ENCODE measurements at places on chromosomes 6 and 20. TPM values are rescaled to one million over a fixed set of nuclear protein-coding genes. Genes with fewer than 3 reads are reported as not detected.
A peak's percentile ranks its signal among the peaks of the same experiment; 100 is the strongest.

- DNase-seq, result no peak
Measured at GRCh38 chr6:45896783-45897441, 118.7 kb downstream of the CLIC5 start.

- no peak for DNase-seq
Measured at GRCh38 chr20:58877976-58878360, 25.5 kb downstream of the GNAS start.

DNA sequence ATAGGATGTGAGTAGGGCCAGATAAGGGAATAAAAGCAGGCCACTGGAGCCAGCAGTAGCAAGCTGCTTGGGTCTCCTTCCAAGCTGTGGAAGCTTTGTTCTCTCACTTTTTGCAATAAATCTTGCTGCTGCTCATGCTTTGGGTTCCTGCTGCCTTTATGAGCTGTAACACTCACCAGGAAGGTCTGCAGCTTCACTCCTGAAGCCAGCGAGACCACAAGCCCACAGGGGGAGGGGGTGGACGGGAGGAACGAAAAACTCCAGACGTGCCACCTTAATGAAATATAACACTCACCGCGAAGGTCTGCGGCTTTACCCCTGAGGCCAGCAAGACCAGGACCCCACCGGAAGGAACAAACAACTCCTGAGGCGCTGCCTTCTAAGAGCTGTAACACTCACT is 1324.4 kb upstream of the EYS start:
- DNase-seq, result no peak

DNA sequence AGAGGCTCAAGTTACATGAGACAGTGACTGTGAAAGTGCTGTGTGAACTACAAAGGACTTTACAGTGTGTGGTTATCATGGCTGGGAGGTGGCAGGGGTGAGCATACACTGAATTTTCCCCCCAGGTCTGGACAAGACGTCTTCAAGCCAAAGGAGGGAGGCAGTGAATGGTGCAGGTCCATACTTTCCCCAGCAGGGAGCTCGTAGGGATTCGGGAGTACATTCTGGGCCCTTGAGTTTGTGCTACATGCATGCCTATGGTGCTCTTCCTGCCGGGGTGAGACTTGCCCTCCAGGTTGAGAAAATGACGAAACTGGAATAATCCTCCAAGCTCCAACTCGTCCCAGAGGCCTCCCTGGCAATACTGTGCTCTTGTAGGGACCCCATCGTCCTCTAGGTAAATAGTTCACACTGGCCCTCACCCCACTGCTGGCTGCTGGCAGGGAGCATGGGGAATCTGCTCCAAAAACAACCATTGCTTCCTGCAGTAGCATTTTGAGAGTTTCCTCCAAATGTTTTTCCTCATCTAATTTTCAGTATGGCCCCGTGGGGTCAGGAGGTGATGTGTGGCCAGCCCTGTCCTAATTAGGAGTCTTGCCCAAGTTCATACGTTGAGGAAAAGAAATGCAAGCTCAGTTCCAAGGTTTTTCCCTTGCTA is 57.6 kb downstream of the ZNF831 start:
- no peak for DNase-seq

GRCh38 chr6:50952092-50952907 is 133.6 kb downstream of the TFAP2B start:
- DNase-seq, result no peak

- no peak for DNase-seq
Measured at GRCh38 chr6:1972962-1973361, 272.4 kb downstream of the GMDS start.

GRCh38 chr6:41492261-41492891 is 53.8 kb upstream of the FOXP4 start:
- no peak for DNase-seq

GRCh38 chr6:36546308-36546919 is 865 bp downstream of the STK38 start:
- no peak for DNase-seq

DNA sequence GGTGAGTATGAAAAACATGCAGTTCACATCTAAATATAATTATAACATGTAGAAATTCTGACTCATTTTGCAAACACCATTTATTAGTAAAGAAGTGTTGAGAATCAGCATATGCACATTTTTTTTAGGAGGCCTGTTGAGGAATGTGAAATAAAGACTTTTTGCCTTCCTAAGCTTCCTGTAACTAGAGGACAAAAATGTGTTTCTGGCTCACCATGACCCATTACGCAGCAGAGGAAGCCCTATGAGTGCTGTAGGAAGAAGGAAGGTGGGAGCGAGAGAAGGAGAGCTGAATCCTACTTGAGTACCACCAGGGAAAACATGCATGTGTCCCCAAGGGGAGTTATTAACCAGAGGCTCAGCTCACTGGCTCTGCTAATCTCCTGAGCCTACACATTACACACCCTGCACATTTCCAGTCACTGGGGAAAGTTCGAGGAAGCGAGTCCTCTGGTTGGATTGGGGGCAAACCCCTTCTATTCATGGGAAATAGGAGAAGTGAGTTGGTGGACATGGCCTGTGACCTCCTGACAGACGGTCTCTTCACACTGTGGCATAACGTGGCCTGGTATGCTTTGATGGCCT is 540.5 kb upstream of the JAG1 start:
- DNase-seq, result no peak

DNA sequence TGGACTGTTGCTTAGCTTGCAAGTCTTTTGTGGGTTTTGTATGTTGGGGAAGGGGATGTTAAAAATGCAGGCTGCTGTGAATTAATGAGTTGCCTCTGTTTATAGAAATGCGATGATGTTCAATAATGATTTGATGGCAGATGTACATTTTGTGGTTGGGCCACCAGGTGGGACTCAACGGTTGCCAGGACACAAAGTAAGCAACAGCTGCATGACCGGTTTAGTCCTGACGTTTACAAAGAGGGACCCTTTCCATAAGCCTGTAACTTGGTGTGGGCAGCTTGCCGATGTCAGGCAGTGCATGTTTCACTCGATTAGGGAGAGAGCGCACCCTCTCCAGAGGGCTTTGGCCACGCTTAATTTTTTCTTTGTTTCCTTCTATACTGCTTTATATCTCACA is 1.3 kb downstream of the BTBD3 start:
- DNase-seq, result peak; percentile 70

GRCh38 chr20:58129721-58130151 is 98.7 kb downstream of the ANKRD60 start:
- DNase-seq, result no peak

DNA sequence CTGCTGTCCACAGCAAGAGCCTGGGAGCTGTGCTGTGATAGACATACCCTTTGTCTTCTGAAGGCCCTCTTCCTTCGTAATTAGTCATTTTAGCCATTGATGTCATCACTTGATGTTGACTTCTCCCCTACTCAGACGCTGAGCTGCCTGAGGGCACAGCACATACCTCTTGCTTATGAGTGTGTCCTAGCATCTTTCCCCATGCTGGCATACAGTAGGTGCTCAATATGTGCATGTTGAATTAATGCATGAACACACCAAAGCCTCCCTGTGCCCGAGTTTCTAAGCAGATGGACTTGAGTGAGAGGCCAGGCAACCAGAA is 35.8 kb upstream of the FAM83D start:
- no peak for DNase-seq

DNA sequence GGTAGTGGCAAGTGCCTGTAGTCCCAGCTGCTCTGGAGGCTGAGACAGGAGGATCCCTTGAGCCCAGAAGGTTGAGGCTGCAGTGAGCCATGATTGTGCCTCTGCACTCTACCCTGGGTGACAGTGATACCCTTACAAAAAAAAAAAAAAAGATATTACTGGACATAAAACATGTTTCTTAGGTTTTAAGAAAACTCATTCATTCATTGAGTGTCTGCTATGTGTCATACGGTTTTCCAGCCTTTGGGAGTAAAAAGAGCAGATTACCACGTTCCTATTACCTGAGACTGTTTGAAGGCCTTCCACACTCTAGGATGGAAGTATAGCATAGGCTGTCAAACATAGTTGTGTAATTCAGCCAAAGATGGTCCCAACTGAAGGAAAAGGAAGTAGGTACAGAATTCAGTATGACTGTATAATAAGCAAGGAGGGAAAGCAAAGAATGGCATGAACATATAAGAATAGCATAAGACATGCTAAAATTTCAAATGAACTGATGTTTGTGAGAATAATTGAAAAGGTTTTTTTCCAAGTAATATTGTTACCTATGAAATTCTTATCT is 22.0 kb downstream of the STXBP5 start:
- no peak for DNase-seq

- DNase-seq, result no peak
Measured at GRCh38 chr6:71419217-71420094, 130.8 kb downstream of the OGFRL1 start.

DNA sequence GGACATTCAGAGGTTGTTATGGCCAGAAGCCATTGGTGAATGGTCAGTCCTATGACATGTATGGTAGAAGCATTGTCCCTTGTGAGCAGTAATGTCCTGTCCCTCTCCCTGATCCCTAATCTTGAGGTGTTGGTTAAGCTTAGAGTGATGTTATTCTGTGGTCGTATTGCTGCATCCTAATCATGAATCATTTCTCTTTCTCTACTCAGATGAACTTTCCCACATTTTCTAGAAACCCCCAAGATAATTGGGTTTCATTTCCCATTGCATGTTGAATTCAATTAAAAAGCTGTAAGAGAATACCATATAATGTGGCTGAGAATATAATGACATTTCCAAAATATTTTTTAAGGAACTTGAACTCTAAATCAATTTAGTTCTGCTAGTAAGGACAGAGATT is 175.1 kb downstream of the PLCB4 start:
- no peak for DNase-seq

DNA sequence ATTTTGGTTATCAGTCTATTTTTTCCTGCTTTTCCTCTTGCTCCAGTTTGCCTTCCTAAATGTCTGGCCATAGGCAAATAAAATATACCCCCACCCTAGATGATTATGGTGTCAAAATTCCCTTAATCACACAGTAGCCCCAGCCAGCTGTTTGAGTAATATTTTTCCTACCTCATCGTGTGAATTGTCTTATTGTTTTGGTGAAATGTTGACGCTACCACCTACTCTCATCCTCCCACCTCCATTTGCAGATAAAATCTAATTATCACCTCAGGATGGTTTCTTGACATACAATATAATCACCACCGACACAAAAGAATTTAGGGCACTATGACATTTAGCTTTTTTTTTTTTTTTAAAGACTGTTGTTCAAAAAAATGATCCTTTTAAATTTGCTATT is 44.1 kb upstream of the FUCA2 start:
- DNase-seq, result no peak

The UST gene
- 11.4 TPM for total RNA-seq

The COMMD7 gene
- total RNA-seq, result 18.7 TPM

The XKR7 gene
- total RNA-seq, result 0.33 TPM

The SUMO4 gene
- total RNA-seq, result 1.3 TPM

The TREM1 gene
- not detected for total RNA-seq

The TGM3 gene
- total RNA-seq, result 0.26 TPM

The MUC22 gene
- not detected for total RNA-seq

The ZNF76 gene
- total RNA-seq, result 34.2 TPM

All from body of pancreas (tissue), 4 donors.